ENCODE measurements at places on chromosomes 12 and 14.

DNA sequence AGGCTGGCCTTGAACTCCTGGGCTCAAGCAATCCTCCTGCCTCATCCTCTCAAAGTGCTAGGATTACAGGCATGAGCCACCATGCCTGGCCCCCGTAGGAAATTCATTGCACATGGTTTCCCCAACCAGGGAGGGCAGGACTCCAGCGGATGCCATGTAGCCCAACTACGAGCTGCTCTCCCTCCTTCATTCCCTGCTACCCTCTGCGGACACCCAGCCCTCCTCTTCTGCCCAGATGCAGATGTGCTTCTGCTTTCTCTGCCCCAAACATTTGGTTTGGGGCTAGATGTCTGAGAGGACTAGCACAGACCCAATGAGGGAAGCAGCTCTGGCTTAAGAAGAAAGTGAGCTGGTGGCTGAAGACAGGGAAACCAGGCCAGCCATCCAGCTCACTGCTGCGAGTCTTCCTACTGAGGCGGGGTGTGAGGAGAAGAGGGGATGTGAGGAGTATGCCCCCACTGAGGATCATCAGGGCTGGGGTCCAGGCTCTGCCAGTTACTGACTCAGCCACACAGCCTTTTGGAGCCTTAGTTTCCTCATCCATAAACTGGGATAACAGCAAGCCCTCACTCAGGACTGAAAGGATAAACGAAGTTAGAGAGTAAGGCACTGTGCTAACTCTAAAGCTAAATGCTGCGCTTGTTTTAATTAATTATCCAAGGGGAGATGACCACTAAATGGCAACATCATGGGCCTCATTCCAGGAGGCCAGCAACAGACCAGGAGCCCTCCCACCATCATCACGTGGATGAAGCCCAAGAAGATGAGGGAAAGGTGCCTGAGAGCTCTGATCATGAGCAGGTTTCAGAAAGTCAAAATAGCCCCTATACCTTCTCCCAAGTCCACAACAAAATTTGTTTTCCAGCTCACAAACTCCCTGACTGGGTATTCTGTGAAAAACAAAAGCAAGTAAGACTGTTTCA lies 10.9 kb downstream of the CTDSP2 start:
- DNase-seq: no peak

- no peak for DNase-seq
Measured at GRCh38 chr12:88743946-88744685, 163.8 kb upstream of the KITLG start.

GRCh38 chr14:23492618-23493272 lies 23.2 kb downstream of the NGDN start:
- peak; percentile 100 for DNase-seq

- no peak for DNase-seq
Measured at GRCh38 chr12:116217045-116217735, 60.3 kb downstream of the MED13L start.

DNA sequence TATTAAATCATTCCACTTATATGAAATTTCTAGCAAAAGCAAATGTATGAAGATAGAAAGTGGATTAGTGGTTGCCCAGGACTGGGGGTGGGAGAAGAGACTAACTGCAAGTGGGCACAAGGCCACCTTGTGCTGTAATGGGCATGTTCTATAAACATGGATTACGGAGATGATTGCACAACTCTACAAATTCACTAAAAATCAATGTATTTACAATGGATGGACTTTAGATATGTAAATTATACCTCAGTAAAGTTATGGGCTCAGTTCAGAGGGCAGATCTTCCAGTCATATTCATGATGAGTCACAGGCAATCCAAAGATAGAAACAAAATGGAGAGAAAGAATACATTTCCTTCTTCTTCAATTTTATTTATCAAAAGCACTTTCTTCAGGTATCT lies 173.9 kb downstream of the NDUFA12 start:
- no peak for DNase-seq

DNA sequence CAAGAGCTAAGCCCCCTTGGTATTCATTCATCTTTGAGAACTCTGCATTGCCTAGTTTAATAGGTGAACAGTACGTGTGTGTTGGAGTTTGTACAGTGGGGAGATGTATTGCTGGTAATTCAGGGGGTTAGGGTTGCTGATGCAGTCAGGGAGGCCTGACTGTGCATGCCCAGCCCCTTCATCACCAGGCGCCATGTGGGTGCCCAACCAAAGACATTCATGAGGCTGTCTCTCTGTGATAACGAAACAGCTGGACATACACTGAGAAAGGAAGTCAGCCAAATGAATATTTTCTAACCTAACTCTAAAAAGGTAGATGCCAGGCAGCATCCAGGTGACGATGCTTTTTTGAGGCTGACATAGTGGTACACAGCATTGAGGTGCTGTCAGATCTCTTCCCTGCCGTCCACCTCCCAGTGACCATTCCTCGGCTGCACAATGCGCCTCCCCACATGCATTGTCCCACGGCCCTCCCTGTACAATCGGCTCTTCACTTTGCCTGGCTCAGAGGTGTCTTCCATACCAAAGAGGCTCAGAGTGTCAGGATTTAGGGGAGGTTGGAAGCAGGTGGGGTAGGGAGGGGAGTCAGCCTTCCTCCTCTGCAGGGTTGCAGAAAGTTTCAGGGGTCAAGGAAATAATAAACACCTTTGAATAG lies 19.0 kb downstream of the EML1 start:
- no peak for DNase-seq

- no peak for DNase-seq
Measured at GRCh38 chr12:82971584-82971983, 284.9 kb downstream of the TMTC2 start.

GRCh38 chr12:106157802-106158201 lies 19.0 kb upstream of the NUAK1 start:
- DNase-seq: no peak

GRCh38 chr12:121096199-121096798 lies 36.4 kb upstream of the P2RX7 start:
- DNase-seq: no peak

DNA sequence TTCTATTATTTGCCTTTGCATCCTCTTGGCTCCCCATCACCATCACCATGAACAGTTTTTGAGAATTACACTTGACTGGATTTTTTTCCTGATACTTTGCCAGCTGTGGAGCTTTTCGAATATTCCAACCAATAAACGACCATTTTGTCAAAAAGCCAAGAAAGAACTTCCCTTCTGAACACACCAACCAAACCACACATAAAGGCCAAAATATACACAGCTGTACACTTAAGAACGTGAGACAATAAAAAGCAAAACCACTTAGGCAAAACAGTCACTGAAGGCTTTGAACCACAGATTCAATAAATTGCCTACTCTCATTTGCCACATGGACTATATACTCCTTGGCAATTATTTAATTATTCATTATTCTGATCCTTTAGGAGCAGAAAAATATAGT lies 1.1 kb downstream of the C14orf93 start:
- peak; percentile 98 for DNase-seq

DNA sequence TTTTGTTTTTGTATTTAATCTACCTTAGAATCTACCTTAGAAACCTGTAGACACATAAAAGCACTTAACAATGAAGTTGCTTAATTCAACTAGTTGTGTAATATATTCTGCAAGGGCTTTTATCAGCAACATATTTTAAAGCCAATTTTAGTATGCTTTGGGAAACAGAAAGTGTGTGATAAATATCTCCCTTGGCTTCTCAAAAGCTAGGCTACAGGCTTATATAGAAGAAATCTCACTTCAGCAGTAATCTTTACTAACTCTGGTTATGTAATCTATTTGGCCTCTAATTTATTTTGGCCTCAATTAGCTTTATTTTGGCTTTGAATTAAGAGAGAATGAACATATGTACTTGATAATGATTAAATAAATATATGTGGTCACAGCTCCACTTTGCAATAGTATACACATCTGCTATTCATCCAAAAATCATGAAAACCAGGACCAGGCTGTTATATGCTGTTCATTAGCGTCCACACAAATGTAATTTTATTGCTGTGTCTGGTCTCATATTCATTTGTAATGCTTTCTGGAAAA lies 37.2 kb downstream of the LRP6 start:
- no peak for DNase-seq

DNA sequence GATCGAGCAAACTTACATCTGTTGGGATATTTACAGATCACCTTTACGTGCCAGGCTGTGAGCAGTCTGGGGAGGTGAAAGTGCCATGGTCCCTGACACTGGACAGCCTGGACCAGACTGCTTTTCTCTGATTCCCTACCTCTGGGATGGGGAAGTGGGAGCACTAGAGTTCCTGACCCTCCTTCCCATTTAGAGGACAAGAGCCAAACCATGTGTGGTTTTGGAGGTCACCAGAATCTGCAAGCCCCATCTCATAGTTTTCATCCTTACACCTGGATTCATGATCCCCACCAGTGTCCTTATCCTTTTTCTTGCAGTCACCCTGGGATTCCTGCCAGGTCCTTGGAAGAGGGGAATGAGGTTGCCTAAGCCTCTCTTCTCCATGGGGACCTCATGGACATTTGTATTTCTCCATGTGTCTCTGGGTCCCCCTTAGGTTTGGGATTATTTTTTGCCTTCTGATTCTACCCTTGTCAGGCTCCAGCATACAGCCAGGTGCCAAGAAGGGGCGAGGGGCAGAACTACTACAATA lies 1.5 kb upstream of the WNT10B start:
- DNase-seq: no peak

GRCh38 chr12:53852061-53852460 lies 86.6 kb upstream of the HOXC13 start:
- no peak for DNase-seq

Measured in NCI-H2029 treated with DMSO at 0.1 percent for 48 hours (cell line).